A549 treated with AZD2906 at 1 μM for 4 hours (cell line): ENCODE measurements at places on chromosomes 5 and 9. TPM values are rescaled to one million over a fixed set of nuclear protein-coding genes. Genes with fewer than 3 reads are reported as not detected.

Gene NME5
- total RNA-seq = not detected in 5 replicates

Gene SPATA31C1
- not detected in 5 replicates for total RNA-seq

Gene SPATA6L
- 1.2 to 2.3 TPM (median 1.6 TPM) in 5 replicates for total RNA-seq

Gene PCDHGA5
- total RNA-seq = 0.13 to 0.17 TPM (median 0.16 TPM) in 5 replicates

Gene NR2F1
- total RNA-seq = 4.1 to 5.2 TPM (median 4.7 TPM) in 5 replicates

Gene OCLN
- total RNA-seq = 8.6 to 13.3 TPM (median 9.0 TPM) in 5 replicates

Gene C9
- not detected in 5 replicates for total RNA-seq

Gene ZNF366
- total RNA-seq = not detected in 5 replicates

Gene TICAM2
- 0.66 to 1.3 TPM (median 1.1 TPM) in 5 replicates for total RNA-seq

Gene SLC6A3
- 1.00 to 2.2 TPM (median 1.3 TPM) in 5 replicates for total RNA-seq

Gene PCDHB2
- total RNA-seq = 2.6 to 5.2 TPM (median 3.4 TPM) in 5 replicates

Gene EIF4E1B
- total RNA-seq = not detected in 5 replicates

Gene PROP1
- total RNA-seq = 0.06 to 0.34 TPM (median 0.12 TPM) in 3 of 5 replicates, not detected in the others

Gene SPOUT1
- total RNA-seq = 19.6 to 51.4 TPM (median 47.7 TPM) in 5 replicates

Gene ANKRD18A
- 6.7 to 10.3 TPM (median 9.0 TPM) in 5 replicates for total RNA-seq

Gene CARTPT
- not detected in 5 replicates for total RNA-seq

Gene GRM6
- not detected in 5 replicates for total RNA-seq

Gene ENTPD8
- total RNA-seq = 0.07 to 0.24 TPM (median 0.19 TPM) in 5 replicates

Gene C9orf153
- total RNA-seq = 0.05 to 0.39 TPM (median 0.20 TPM) in 4 of 5 replicates, not detected in the other

Gene TMEM232
- total RNA-seq = 0.10 to 0.34 TPM (median 0.27 TPM) in 4 of 5 replicates, not detected in the other

Gene GDF9
- total RNA-seq = 0.19 to 0.31 TPM (median 0.25 TPM) in 5 replicates

Gene C5orf34
- 3.6 to 5.4 TPM (median 4.2 TPM) in 5 replicates for total RNA-seq

Gene GABRP
- not detected in 5 replicates for total RNA-seq

Gene PAPPA
- 23.2 to 30.4 TPM (median 29.1 TPM) in 5 replicates for total RNA-seq

Gene WDR70
- total RNA-seq = 9.1 to 10.9 TPM (median 9.5 TPM) in 5 replicates

Gene CATSPER3
- 0.15 to 0.49 TPM (median 0.39 TPM) in 5 replicates for total RNA-seq

Gene RNF183
- 0.10 to 0.19 TPM in 2 of 5 replicates, not detected in the others for total RNA-seq

Gene PGM5
- not detected in 5 replicates for total RNA-seq

Gene PFN3
- total RNA-seq = not detected in 5 replicates

Gene CYLC2
- not detected in 5 replicates for total RNA-seq

Gene JAKMIP2
- not detected in 5 replicates for total RNA-seq

Gene GALNT12
- 3.0 to 4.3 TPM (median 3.5 TPM) in 5 replicates for total RNA-seq

Gene TAF11L10
- total RNA-seq = not detected in 5 replicates

Gene C5orf58
- not detected in 5 replicates for total RNA-seq

Gene SLC34A1
- total RNA-seq = not detected in 5 replicates

Gene ANKRD31
- 0.03 to 0.07 TPM (median 0.06 TPM) in 5 replicates for total RNA-seq

Gene PTGS1
- 1.5 to 2.0 TPM (median 1.8 TPM) in 5 replicates for total RNA-seq

Gene GABBR2
- 0.11 to 0.25 TPM (median 0.14 TPM) in 5 replicates for total RNA-seq

Gene CDHR2
- total RNA-seq = 0.06 to 0.29 TPM (median 0.15 TPM) in 5 replicates

Gene SLC45A2
- not detected in 5 replicates for total RNA-seq

Gene IFNK
- total RNA-seq = 0.06 TPM in 1 of 5 replicates, not detected in the others

Gene SLC4A9
- total RNA-seq = 0.02 to 0.03 TPM in 2 of 5 replicates, not detected in the others
